ENCODE measurements at places on chromosomes 7 and 10.

GRCh38 chr10:3292636-3293035 lies 120.1 kb upstream of the PITRM1 start:
- DNase-seq, result peak; percentile 97

- no peak for DNase-seq
These were observed 30.9 kb downstream of the MAD1L1 start for GRCh38 chr7:2201686-2202360.

DNA sequence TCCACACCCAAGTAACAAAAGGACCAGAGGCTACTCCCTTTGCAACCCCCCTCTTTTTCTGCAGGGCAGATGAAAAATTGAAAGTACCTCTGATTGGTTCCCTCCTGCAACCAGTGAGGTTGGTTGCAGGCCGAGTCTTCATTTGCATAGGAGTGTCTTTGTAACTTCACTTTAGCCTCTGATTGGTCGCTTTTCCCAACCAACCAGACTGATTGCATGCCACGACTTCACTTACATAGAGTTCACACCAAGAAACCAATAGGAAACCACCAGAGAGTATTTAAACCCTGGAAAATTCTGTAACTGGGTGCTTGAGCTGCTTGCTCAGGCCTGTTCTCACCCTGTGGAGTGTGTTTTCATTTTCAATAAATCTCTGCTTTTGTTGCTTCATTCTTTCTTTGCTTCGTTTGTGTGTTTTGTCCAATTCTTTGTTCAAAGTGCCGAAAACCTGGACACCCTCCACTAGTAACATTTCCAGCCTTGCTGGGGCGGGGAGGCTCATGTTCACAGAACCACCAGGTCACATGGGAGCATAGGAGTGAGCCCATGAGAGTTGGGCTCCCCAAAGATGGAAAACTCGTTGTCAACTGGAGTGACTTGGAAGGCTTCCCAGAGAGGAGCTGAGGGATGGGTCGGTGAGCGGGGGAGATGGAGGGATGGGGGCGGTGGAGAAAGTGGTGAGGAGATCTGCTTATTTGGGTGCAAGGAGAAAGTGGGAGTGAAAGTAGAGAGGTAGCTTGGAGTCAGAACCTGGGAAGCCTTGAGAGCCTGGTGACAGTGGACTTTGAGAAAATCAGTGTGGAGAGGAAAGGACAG lies 223.6 kb downstream of the GFRA1 start:
- no peak for DNase-seq

DNA sequence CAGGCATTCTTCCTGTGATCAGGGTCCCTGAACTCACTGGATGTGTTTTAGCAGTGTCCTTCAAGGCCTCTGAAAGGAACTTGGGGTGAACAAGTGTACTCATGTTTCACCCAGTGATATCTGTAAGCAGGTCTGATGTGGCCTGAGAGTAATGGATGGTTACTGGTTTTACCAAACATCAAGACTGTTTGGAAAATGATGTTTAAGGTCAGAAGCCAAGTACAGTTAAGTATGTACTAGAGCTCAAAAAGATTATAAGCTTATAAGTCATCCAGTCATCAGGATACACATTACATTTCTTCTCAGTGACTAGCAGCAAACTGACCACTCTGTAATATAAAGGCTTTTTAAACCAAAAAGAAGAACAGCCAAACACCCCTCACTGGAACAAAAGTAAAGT lies 79.8 kb upstream of the PTN start:
- no peak for DNase-seq

GRCh38 chr7:132251327-132251659 lies 325.0 kb downstream of the PLXNA4 start:
- DNase-seq, result no peak

GRCh38 chr7:142177869-142178268 lies 66.4 kb downstream of the MGAM2 start:
- no peak for DNase-seq

GRCh38 chr7:77580762-77581350 lies 43.8 kb downstream of the PTPN12 start:
- peak; percentile 51 for DNase-seq

GRCh38 chr7:111951052-111951451 lies 255.1 kb downstream of the DOCK4 start:
- no peak for DNase-seq

DNA sequence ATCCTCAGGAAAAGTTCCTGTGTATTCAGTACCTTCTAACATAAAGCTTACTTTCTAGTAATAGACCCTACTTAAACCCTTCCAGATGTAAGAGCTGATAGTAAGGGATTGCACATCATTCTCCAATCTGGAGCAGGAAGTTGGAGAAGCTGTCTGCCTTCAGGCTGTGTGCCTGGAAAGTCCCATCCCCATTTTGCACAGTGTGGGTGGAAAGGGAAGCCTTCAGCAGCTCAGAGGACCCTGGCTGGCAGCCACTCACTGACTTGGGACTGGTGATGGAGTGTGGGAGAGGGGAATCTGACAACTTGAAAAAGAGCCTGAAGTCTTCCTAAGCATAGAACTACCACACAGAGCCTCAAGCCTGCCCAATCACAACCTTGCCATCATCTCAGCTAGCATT lies 164.1 kb upstream of the ADO start:
- DNase-seq, result peak; percentile 15

- peak; percentile 98 for DNase-seq
These were observed 109.9 kb downstream of the JCAD start for GRCh38 chr10:29949411-29950011.

Data from AG10803 (cell line).